Aorta (tissue), 5 donors: ENCODE measurements at places on chromosomes 13 and 19.

DNA sequence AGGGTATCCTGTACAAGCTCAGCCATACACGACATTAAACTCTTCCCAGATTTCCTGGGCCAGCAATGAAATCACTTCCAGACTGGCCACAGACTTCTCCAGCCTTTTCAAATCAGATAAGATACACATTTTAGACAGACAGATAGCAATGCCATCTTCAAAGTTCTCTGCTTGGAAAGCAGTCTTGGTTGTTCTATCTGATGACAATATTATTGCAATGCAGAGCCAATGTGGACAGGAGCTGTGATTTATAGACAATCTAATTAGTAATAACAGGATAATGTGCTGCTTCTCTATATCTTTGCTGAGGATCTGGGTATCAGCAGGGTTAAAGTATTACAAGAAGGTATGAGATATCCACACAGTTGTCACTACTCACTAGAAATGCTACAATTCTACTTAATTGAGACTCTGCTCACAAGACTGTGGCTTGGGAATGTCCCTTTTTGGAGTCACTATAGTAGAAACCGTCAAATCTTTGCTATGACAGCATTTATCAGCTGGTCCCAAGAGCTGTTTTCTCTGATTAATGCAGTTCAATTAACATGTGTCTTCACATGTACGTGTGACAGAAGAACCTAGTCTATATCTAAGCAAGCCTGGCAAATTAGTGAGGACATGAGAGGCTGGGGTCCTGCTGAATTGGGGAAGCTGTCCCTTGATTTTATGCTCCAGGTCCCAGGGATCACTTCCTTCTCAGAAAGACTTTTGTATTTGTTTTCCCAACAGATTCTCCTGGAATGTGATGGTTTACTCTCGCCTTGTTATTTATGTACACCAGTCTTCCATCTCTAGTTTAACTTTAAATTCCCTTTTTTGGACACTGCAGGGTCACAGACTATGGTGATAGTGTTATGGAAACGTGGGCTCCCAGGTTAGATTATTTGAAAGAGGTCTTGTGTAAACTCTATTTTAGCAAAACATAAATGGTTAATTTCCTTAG is 68.8 kb downstream of the COL4A1 start:
- no peaks in the 10 kb centered on the region for H3K27me3 ChIP-seq
- no peak overlapping the region for H3K4me3 ChIP-seq
- no peaks in the 10 kb centered on the region for H3K36me3 ChIP-seq
- peaks cover 4% of the 10 kb centered on the region for H3K4me1 ChIP-seq
- H3K27ac ChIP-seq, result peak overlapping the region; percentile 61
- DNase-seq, result no peak

GRCh38 chr19:49128545-49129237 is 9.3 kb downstream of the PPFIA3 start:
- H3K4me1 ChIP-seq, result no peaks in the 10 kb centered on the region
- H3K36me3 ChIP-seq, result no peaks in the 10 kb centered on the region
- no peak overlapping the region for H3K4me3 ChIP-seq
- DNase-seq, result no peak
- H3K27me3 ChIP-seq, result no peaks in the 10 kb centered on the region
- no peak overlapping the region for H3K27ac ChIP-seq

DNA sequence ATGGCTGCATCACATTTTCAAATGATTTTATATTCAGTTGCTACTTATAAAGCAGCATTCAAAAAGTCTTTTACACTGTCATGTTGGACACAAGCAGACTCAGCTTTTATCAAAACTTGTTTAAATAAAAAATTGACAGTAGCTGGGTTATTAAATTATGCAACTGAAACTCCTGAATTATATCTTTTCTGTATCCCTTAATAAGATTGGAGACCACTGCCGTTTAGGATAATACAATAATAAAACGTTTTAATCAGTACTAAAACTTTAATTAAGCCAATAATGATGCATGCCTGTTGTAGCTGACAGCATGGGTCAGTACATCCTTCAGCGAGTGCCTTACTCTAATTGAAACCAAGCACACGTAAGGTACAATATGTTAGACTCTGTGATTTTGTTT is 78.0 kb downstream of the DPY19L3 start:
- DNase-seq, result no peak
- no peaks in the 10 kb centered on the region for H3K4me1 ChIP-seq
- no peaks in the 10 kb centered on the region for H3K27me3 ChIP-seq
- H3K27ac ChIP-seq, result no peak overlapping the region

DNA sequence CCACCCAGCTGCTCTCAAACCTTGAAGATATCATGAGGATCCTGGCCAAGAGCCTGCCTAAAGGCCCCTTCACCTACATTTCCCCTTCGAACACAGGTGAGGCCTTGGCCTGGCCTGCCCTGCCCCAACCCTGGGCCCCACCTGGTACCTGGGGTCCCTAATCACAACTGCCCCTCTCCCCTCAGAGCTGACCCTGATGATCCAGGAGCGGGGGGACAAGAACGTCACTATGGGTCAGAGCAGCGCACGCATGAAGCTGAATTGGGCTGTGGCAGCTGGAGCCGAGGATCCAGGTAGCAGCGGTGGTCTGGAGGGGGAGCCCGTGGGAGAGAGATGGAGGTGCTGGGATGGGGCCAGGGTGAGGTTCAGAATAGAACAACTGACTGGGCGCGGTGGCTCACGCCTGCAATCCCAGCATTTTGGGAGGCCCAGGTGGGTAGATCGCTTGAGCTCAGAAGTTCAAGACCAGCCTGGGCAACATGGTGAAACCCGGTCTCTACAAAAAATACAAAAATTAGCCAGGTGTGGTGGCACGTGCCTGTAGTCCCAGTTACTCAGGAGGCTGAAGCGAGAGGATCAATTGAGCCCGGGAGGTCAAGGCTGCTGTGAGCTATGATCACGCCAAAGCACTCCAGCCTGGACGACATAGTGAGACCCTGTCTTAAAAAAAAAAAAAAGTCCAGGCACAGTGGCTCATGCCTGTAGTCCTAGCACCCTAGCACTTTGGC is 17.5 kb downstream of the DDX39A start:
- H3K4me3 ChIP-seq, result no peak overlapping the region
- no peaks in the 10 kb centered on the region for H3K27me3 ChIP-seq
- H3K4me1 ChIP-seq, result no peaks in the 10 kb centered on the region

- no peak overlapping the region for H3K4me3 ChIP-seq
- DNase-seq, result no peak
- no peak overlapping the region for H3K27ac ChIP-seq
- H3K36me3 ChIP-seq, result no peaks in the 10 kb centered on the region
- no peaks in the 10 kb centered on the region for H3K27me3 ChIP-seq
- H3K4me1 ChIP-seq, result no peaks in the 10 kb centered on the region
Observed at GRCh38 chr19:17974551-17974950, 7.6 kb downstream of the KCNN1 start.

- no peaks in the 10 kb centered on the region for H3K4me1 ChIP-seq
- DNase-seq, result no peak
- no peak overlapping the region for H3K27ac ChIP-seq
- no peaks in the 10 kb centered on the region for H3K36me3 ChIP-seq
- no peaks in the 10 kb centered on the region for H3K27me3 ChIP-seq
- no peak overlapping the region for H3K4me3 ChIP-seq
Observed at GRCh38 chr13:40403509-40404241, 262.8 kb downstream of the FOXO1 start.

GRCh38 chr13:98410612-98411011 is 166.3 kb downstream of the STK24 start:
- DNase-seq, result no peak
- H3K4me3 ChIP-seq, result no peak overlapping the region
- H3K27me3 ChIP-seq, result no peaks in the 10 kb centered on the region
- no peaks in the 10 kb centered on the region for H3K36me3 ChIP-seq

- peaks cover 1% of the 10 kb centered on the region for H3K36me3 ChIP-seq
- H3K27ac ChIP-seq, result no peak overlapping the region
- DNase-seq, result no peak
Observed at GRCh38 chr13:48294653-48295052, 8.9 kb upstream of the RB1 start.

DNA sequence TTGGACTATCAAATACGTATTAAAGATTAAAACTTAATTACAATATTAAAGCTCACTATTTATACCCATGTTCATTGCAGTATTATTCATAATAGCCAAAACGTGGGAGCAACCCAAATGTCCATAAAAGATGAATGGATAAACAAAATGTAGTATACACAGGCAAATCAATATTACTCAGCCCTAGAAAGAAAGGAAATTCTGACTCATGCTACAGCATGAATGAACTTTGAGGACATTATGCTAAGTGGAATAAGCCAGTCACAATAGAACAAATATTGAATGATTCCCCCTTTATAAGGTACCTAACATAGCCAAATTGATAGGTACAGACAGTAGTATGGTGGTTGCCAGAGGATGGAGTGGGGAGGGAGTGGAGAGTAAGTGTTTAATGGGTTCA is 457.3 kb downstream of the FGF14 start:
- no peaks in the 10 kb centered on the region for H3K36me3 ChIP-seq
- DNase-seq, result no peak
- H3K4me1 ChIP-seq, result peaks cover 3% of the 10 kb centered on the region
- no peaks in the 10 kb centered on the region for H3K27me3 ChIP-seq
- no peak overlapping the region for H3K4me3 ChIP-seq
- H3K27ac ChIP-seq, result no peak overlapping the region

- no peaks in the 10 kb centered on the region for H3K4me1 ChIP-seq
- no peak overlapping the region for H3K27ac ChIP-seq
- no peaks in the 10 kb centered on the region for H3K36me3 ChIP-seq
- DNase-seq, result no peak
Observed at GRCh38 chr13:60267498-60268202, 103.9 kb upstream of the DIAPH3 start.

- H3K4me1 ChIP-seq, result peaks cover 5% of the 10 kb centered on the region
- no peak for DNase-seq
- H3K4me3 ChIP-seq, result peak overlapping the region; percentile 78
- H3K36me3 ChIP-seq, result no peaks in the 10 kb centered on the region
Observed at GRCh38 chr19:29212356-29212647, 649 bp downstream of the UQCRFS1 start.

- no peaks in the 10 kb centered on the region for H3K4me1 ChIP-seq
- H3K27me3 ChIP-seq, result no peaks in the 10 kb centered on the region
- H3K4me3 ChIP-seq, result no peak overlapping the region
- no peak overlapping the region for H3K27ac ChIP-seq
- DNase-seq, result no peak
Observed at GRCh38 chr13:41299316-41300094, 11.6 kb upstream of the NAA16 start.

GRCh38 chr19:45428384-45429231 is 4.9 kb upstream of the ERCC1 start:
- peak overlapping the region; percentile 1 for H3K4me3 ChIP-seq
- H3K27ac ChIP-seq, result peak overlapping the region; percentile 95
- H3K36me3 ChIP-seq, result no peaks in the 10 kb centered on the region
- peak; percentile 95 for DNase-seq

- no peaks in the 10 kb centered on the region for H3K4me1 ChIP-seq
- peak; percentile 83 for DNase-seq
- no peak overlapping the region for H3K27ac ChIP-seq
- H3K36me3 ChIP-seq, result no peaks in the 10 kb centered on the region
Observed at GRCh38 chr19:18223860-18224524, 2.2 kb downstream of the PDE4C start.

- H3K4me3 ChIP-seq, result no peak overlapping the region
- H3K27ac ChIP-seq, result no peak overlapping the region
Observed at GRCh38 chr19:42023121-42023942, 29.3 kb upstream of the ATP1A3 start.

- peak; percentile 93 for DNase-seq
- H3K4me1 ChIP-seq, result no peaks in the 10 kb centered on the region
- H3K4me3 ChIP-seq, result no peak overlapping the region
- H3K36me3 ChIP-seq, result no peaks in the 10 kb centered on the region
Observed at GRCh38 chr19:1507763-1508506, 4.9 kb downstream of the ADAMTSL5 start.

- H3K36me3 ChIP-seq, result no peaks in the 10 kb centered on the region
- no peaks in the 10 kb centered on the region for H3K27me3 ChIP-seq
- H3K27ac ChIP-seq, result no peak overlapping the region
- H3K4me3 ChIP-seq, result no peak overlapping the region
- DNase-seq, result no peak
- no peaks in the 10 kb centered on the region for H3K4me1 ChIP-seq
Observed at GRCh38 chr13:113226873-113227450, 17.5 kb downstream of the CUL4A start.

DNA sequence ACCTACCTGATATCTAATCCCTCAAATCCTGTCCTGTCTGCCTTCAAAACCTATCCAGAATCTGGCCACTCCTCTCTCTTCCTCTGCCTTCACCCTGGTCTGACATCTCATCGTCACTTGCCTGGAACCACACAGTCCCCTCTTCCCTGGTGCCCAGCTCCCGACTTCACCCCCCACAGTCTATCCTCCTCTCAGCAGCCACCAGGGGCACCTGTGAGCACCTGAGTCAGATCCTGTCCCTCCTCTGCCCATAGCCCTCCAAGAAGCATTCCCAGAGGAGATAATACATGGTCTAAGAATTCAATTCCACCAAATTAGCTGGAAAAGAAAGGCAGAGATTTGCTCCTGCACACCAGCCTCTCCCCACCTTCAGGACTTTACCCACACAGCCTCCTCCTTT is 48.9 kb downstream of the ZNRF4 start:
- no peaks in the 10 kb centered on the region for H3K36me3 ChIP-seq
- H3K27ac ChIP-seq, result no peak overlapping the region
- H3K4me1 ChIP-seq, result no peaks in the 10 kb centered on the region

GRCh38 chr19:38386971-38387549 is 774 bp downstream of the GGN start:
- H3K36me3 ChIP-seq, result no peaks in the 10 kb centered on the region
- DNase-seq, result peak; percentile 71
- H3K4me3 ChIP-seq, result no peak overlapping the region

- no peaks in the 10 kb centered on the region for H3K4me1 ChIP-seq
- H3K4me3 ChIP-seq, result no peak overlapping the region
- no peak overlapping the region for H3K27ac ChIP-seq
Observed at GRCh38 chr13:28470296-28470695, 24.6 kb downstream of the FLT1 start.

GRCh38 chr13:26813321-26813979 is 52.9 kb upstream of the GPR12 start:
- DNase-seq, result no peak
- no peaks in the 10 kb centered on the region for H3K27me3 ChIP-seq
- H3K4me3 ChIP-seq, result no peak overlapping the region
- no peaks in the 10 kb centered on the region for H3K4me1 ChIP-seq
- no peaks in the 10 kb centered on the region for H3K36me3 ChIP-seq

- no peaks in the 10 kb centered on the region for H3K27me3 ChIP-seq
- peak; percentile 96 for DNase-seq
- peak overlapping the region; percentile 83 for H3K27ac ChIP-seq
- no peaks in the 10 kb centered on the region for H3K36me3 ChIP-seq
Observed at GRCh38 chr19:13055213-13056051, 47.2 kb downstream of the LYL1 start.
